Activated B cell treated with CpG ODN at 0.5 μM for 24 hours (primary cell): ENCODE measurements at places on chromosomes 2 and 18. TPM values are rescaled to one million over a fixed set of nuclear protein-coding genes. Genes with fewer than 3 reads are reported as not detected.

Gene GRHL1
- 0.39 and 0.95 TPM in 2 replicates for total RNA-seq

Gene C2orf15
- total RNA-seq, result 0.69 and 1.2 TPM in 2 replicates

Gene ELOA2
- total RNA-seq, result not detected in 2 replicates

Gene ALPP
- 0.38 TPM in 1 of 2 replicates, not detected in the other for total RNA-seq

Gene NEU2
- not detected in 2 replicates for total RNA-seq

Gene FBXO41
- 21.4 and 25.7 TPM in 2 replicates for total RNA-seq

Gene RAD51AP2
- not detected in 2 replicates for total RNA-seq

Gene UGT1A6
- not detected in 2 replicates for total RNA-seq
